ENCODE measurements at places on chromosomes 7 and 10.

DNA sequence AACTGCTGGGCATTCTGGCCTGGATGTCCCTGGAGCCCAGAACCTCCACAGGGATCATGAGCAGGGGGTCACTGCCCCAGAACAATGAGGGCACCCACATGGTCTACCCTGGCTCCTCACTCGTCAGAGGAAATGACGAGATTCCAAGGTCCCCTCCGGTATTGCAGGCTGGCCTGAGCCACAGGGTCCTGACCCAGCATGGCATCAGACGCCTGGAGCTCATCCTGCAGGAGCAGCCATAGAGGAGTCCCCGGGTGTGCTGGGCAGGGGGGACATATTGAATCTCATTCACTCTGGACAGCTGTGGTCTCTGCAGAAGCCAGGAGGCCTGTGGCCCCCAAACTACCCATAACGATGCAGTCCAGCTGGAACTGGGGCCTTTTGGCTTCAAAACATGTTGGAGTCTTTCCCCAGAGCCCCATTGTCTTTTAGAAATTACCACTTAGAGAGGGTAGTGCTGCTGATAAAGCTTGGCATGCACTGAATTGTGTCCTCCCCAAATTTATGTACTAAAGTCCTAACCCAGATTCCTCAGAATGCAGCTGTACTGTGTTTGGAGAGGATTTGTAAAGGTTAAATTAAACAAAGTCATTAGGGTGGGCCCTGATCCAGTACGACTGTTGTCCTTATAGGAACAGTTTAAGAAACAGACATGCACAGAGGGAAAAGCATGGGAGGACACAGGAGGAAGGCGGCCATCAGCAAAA, 27.7 kb downstream of the ANXA8 start:
- no peaks in the 10 kb centered on the region for H3K27me3 ChIP-seq
- no peaks in the 10 kb centered on the region for H3K4me1 ChIP-seq
- no peak overlapping the region for H3K27ac ChIP-seq
- H3K4me3 ChIP-seq = no peak overlapping the region

- no peak overlapping the region for H3K4me3 ChIP-seq
- H3K36me3 ChIP-seq = no peaks in the 10 kb centered on the region
- H3K27me3 ChIP-seq = no peaks in the 10 kb centered on the region
- H3K4me1 ChIP-seq = no peaks in the 10 kb centered on the region
- DNase-seq = no peak
- H3K27ac ChIP-seq = no peak overlapping the region
These were observed 28.1 kb upstream of the NCAPG2 start for GRCh38 chr7:158732494-158733219.

GRCh38 chr10:32340596-32341180, 6.3 kb downstream of the EPC1 start:
- H3K27me3 ChIP-seq = no peaks in the 10 kb centered on the region
- no peak for DNase-seq
- H3K36me3 ChIP-seq = no peaks in the 10 kb centered on the region

DNA sequence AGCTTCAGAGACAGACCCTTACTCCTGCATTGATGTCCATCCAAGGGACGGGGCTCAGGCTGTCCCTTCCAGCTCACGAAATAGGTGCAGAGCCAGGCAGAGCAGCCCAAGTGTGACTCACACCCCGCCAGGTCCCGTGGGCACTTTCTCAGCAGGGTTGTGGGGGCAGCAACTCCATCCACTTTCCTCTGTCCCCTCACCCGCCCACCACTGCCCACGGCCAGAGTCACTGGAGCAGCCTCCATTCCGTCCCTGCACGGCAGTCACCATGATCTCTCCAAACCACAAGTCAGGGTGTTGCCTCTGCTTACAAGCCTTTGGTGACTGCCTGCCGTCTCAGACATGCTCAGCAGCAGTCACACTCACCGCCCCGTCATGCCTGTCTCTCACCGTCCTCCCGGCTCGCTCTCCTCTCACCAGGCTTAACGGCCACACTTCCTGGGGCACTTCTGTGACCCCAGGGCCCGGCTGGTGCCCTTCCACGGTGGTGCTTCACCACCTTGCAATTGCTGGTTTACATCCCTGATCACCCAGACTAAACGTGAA, 39.3 kb downstream of the CALML3 start:
- no peaks in the 10 kb centered on the region for H3K36me3 ChIP-seq
- H3K27ac ChIP-seq = no peak overlapping the region
- peaks cover 4% of the 10 kb centered on the region for H3K4me1 ChIP-seq
- peak; percentile 5 for DNase-seq

- no peaks in the 10 kb centered on the region for H3K36me3 ChIP-seq
- no peak overlapping the region for H3K27ac ChIP-seq
- peak overlapping the region; percentile 1 for H3K4me3 ChIP-seq
- peaks cover 39% of the 10 kb centered on the region for H3K4me1 ChIP-seq
- H3K27me3 ChIP-seq = no peaks in the 10 kb centered on the region
- peak; percentile 42 for DNase-seq
These were observed 80.9 kb downstream of the LRMDA start for GRCh38 chr10:75512203-75512933.

DNA sequence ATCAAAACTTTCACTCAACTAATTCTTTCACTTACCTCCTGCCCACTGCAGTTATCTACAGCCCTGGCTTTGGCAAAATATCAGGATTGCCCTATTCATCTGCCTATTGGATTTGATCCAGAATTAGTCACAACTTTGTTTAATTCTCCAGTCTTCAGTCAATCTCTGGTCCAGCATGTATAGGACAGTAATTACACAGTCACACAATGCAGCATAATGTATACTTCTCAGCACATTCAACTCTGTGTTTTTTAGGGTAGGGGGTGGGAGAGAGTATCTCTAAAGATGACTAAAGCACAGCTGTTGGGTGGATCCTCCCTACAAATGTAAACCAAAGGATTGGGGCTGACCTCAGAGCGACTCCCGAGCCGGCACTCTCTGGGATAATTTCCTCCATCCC, 17.7 kb upstream of the NRP1 start:
- H3K27me3 ChIP-seq = no peaks in the 10 kb centered on the region
- no peak for DNase-seq
- H3K36me3 ChIP-seq = no peaks in the 10 kb centered on the region
- no peak overlapping the region for H3K27ac ChIP-seq

DNA sequence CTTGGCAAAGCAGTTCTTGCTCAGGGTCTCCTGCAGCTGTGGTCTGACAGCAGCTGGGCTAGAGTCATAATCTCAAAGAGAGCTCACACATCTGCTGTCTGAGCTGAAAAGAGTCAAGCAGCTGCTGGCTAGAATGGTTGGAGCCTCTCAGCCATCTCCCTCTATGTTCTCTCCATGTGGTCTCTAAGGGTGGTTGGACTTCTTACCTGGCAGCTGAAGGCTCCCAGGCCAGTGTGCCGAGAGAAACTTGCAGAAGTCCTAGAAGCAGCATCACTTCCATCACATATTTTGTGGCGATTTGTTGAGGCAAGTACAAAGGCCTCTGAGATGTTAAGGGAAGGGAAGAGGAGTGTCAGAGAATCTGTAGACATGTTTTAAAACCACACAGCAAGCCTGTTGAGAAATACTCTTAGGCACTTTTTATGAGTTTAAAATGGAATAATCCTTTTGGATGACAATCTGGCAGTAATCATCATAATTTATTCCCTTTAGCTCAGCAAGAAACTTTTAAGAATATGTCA, 93.2 kb downstream of the REEP3 start:
- H3K27me3 ChIP-seq = no peaks in the 10 kb centered on the region
- no peak overlapping the region for H3K4me3 ChIP-seq
- no peak for DNase-seq
- H3K4me1 ChIP-seq = no peaks in the 10 kb centered on the region
- H3K36me3 ChIP-seq = no peaks in the 10 kb centered on the region

GRCh38 chr7:121610243-121610642, 214.1 kb upstream of the FAM3C start:
- DNase-seq = no peak
- H3K4me1 ChIP-seq = peaks cover 30% of the 10 kb centered on the region
- H3K36me3 ChIP-seq = no peaks in the 10 kb centered on the region
- no peaks in the 10 kb centered on the region for H3K27me3 ChIP-seq
- H3K27ac ChIP-seq = no peak overlapping the region

- H3K4me1 ChIP-seq = no peaks in the 10 kb centered on the region
- DNase-seq = no peak
- no peaks in the 10 kb centered on the region for H3K27me3 ChIP-seq
- H3K27ac ChIP-seq = no peak overlapping the region
These were observed 16.1 kb downstream of the COL28A1 start for GRCh38 chr7:7519528-7519927.

DNA sequence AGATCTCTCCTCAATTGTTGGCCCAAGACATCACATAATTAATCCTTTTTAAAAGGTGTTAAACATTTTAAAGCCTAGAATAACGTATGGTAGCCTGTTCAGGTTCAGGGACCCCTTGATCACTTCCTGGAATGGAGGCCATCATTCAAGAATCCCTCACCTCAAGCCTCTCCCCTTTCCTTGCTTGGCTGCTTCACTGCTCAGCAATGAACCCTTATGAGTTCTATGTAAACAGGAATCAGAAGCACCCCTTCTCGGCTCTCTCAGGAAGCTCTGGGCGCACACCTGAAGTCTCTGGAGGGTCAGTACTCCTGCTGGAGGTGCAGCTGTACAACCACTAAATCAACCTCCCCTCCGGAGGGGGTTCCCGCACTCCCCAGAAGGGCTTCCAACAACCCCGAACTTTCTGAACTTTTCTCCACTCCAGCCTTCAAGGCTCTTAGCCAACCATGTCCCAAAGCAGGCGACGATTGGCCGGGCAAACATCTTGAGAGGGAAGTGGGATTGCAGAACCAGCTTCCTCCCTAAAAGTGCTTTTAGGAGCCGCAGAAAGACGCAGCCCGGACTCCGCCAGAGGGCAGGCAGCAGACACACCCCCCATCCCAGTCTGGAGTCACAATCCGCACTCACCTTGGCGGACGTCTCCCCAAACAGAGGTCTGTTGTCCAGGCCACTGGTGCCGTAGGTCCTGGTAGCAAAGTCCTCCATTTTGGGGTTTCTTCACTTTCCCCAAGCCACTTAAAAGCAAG, 562 bp downstream of the TMEM243 start:
- H3K4me1 ChIP-seq = peaks cover 38% of the 10 kb centered on the region
- H3K27ac ChIP-seq = peak overlapping the region; percentile 67
- no peaks in the 10 kb centered on the region for H3K36me3 ChIP-seq
- peak; percentile 43 for DNase-seq
- H3K4me3 ChIP-seq = peak overlapping the region; percentile 35
- no peaks in the 10 kb centered on the region for H3K27me3 ChIP-seq

- H3K27ac ChIP-seq = no peak overlapping the region
- H3K4me1 ChIP-seq = no peaks in the 10 kb centered on the region
- no peaks in the 10 kb centered on the region for H3K27me3 ChIP-seq
These were observed 93.9 kb downstream of the CCDC3 start for GRCh38 chr10:12907656-12908055.

GRCh38 chr7:18421297-18422002, 74.1 kb upstream of the HDAC9 start:
- H3K27me3 ChIP-seq = no peaks in the 10 kb centered on the region
- H3K27ac ChIP-seq = no peak overlapping the region
- H3K36me3 ChIP-seq = no peaks in the 10 kb centered on the region
- H3K4me1 ChIP-seq = no peaks in the 10 kb centered on the region

- H3K27me3 ChIP-seq = no peaks in the 10 kb centered on the region
- no peak for DNase-seq
- H3K4me3 ChIP-seq = no peak overlapping the region
- H3K27ac ChIP-seq = peak overlapping the region; percentile 89
These were observed 31.6 kb downstream of the OGDH start for GRCh38 chr7:44637788-44638594.

- H3K27ac ChIP-seq = no peak overlapping the region
- no peak overlapping the region for H3K4me3 ChIP-seq
- H3K4me1 ChIP-seq = no peaks in the 10 kb centered on the region
- no peaks in the 10 kb centered on the region for H3K27me3 ChIP-seq
- DNase-seq = no peak
- no peaks in the 10 kb centered on the region for H3K36me3 ChIP-seq
These were observed 54.9 kb downstream of the ABCB1 start for GRCh38 chr7:87545760-87546159.

- no peak for DNase-seq
- no peaks in the 10 kb centered on the region for H3K27me3 ChIP-seq
- H3K4me3 ChIP-seq = no peak overlapping the region
- H3K36me3 ChIP-seq = no peaks in the 10 kb centered on the region
- H3K4me1 ChIP-seq = no peaks in the 10 kb centered on the region
These were observed 8.7 kb downstream of the GAD2 start for GRCh38 chr10:26225322-26225721.

- H3K36me3 ChIP-seq = no peaks in the 10 kb centered on the region
- H3K27ac ChIP-seq = no peak overlapping the region
- no peaks in the 10 kb centered on the region for H3K27me3 ChIP-seq
These were observed 146.3 kb upstream of the SP8 start for GRCh38 chr7:20932785-20933527.

GRCh38 chr7:153072806-153073205, 313.3 kb downstream of the ACTR3B start:
- H3K27me3 ChIP-seq = no peaks in the 10 kb centered on the region
- no peak overlapping the region for H3K4me3 ChIP-seq
- H3K27ac ChIP-seq = no peak overlapping the region
- no peaks in the 10 kb centered on the region for H3K36me3 ChIP-seq
- H3K4me1 ChIP-seq = no peaks in the 10 kb centered on the region

DNA sequence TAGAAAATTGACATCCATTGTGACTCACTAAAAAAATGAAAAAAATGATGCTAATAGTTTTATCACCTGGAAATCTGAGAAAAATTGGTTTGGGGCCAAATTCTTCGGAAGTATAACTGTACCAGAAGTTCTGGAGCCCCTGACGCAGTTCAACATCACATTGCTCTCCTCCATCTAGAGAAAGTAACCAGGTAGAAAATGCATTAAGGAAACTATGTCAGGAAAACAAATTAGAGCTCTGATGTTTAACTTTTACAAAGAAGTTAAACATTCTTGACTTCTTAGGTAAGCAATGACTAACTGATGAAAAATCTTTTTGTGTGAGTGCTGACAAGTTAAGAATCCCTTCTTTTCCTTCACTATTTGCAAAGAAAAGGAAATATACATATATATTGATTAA, 61.1 kb upstream of the TMEM196 start:
- no peaks in the 10 kb centered on the region for H3K27me3 ChIP-seq
- DNase-seq = no peak
- H3K27ac ChIP-seq = no peak overlapping the region
- no peaks in the 10 kb centered on the region for H3K4me1 ChIP-seq
- no peak overlapping the region for H3K4me3 ChIP-seq

DNA sequence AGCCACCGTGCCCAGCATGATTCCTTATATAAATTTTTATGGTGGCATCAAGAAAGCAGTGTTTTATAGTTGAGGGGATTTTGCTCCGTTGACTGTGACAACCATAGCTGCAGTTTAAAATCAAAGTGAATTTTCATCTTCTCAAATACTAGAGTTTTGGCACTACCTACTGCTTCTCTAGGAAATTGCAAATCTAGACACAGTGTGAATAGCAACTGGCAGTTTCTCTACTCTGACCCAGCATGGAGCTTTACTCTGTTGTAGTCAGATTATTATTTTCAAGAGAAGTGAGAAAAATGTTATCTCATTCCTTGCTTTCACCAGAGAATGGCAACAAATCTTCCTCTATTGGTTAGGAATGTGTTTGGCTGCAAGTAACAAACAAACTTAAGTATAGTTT, 22.9 kb downstream of the MCM10 start:
- no peak overlapping the region for H3K27ac ChIP-seq
- no peaks in the 10 kb centered on the region for H3K4me1 ChIP-seq
- H3K27me3 ChIP-seq = no peaks in the 10 kb centered on the region
- H3K36me3 ChIP-seq = no peaks in the 10 kb centered on the region
